Neural progenitor cell (in vitro differentiated cells): ENCODE measurements at places on chromosomes 7 and 10.

- H3K4me1 ChIP-seq, result peaks cover 9% of the 10 kb centered on the region
- no peak overlapping the region for H3K27ac ChIP-seq
- no peak for DNase-seq
- no peak overlapping the region for H3K4me3 ChIP-seq
- peaks cover 70% of the 10 kb centered on the region for H3K27me3 ChIP-seq
Measured at GRCh38 chr10:86393862-86394455, 27.4 kb upstream of the GRID1 start.

- no peaks in the 10 kb centered on the region for H3K36me3 ChIP-seq
- no peak overlapping the region for H3K27ac ChIP-seq
- no peaks in the 10 kb centered on the region for H3K27me3 ChIP-seq
- DNase-seq, result peak; percentile 9
Measured at GRCh38 chr10:60246382-60246781, 143.3 kb downstream of the ANK3 start.

DNA sequence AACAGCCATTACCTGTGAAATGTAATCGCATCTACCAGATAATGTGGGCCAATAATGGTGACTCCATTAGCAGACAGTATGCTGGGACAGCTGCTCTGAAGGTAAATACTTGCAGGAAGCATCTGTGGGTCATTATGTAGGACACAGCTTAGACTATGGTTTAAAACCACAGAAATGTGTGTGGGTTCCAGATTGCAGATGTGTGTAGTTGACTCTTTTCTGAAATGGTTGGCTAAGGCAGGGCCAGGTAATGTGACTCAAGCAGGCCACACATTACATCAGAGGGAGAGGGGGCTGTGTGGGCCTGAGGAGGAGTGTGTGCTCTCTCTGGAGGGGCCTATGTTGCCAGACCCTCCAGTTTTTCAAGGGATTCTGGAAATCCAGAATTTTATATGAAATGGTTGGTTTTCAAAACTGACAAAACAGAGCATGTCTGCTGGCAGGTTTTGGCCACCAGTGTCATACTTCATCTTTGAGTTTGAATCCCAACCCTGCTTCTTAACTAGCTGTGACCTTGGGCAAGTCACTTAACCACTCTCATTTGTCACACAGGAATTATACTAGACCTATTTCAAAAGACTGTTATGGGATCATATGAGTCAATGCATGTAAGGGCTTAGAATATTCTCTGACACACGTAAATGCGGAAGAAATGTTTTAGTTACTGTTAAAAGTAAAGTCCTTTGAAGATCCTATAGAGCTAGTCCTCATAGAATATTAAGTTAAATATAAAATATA lies 64.5 kb downstream of the MCMBP start:
- no peaks in the 10 kb centered on the region for H3K36me3 ChIP-seq
- no peak overlapping the region for H3K27ac ChIP-seq
- no peak overlapping the region for H3K4me3 ChIP-seq
- no peaks in the 10 kb centered on the region for H3K27me3 ChIP-seq

DNA sequence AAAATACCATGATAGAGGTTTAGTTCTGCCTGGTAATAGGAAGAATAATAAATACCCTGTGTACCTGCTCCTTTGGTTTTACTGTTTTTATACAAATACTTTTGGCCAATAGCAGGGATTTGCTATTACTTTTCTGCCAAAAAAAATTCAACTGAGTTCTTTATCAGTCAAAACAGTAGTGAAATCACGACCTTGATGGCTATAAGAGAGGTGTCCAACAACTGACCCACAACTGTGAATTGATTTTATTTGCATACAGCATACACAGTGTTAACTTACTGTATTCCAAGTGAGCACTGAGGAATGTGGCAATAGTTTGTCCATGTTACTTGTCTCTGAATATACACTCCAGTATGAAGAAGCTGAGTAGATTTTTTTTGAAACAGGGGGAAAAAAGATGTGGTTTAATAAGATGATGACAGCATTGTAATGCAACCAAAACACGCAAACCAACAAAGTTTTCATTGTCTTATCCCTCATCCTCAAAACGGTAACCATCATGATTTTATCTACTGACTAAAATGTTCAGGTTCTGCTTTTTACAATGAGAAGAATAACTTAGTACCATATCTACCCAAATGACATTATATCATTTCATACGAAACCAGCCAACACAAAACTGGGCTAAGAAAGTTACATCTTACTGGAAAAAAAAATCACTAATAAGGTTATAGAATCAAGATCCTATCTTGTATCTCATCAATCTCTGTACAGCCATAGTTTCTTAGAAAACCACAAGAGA lies 63.3 kb downstream of the GSAP start:
- no peak overlapping the region for H3K4me3 ChIP-seq
- H3K27me3 ChIP-seq, result no peaks in the 10 kb centered on the region
- no peak overlapping the region for H3K27ac ChIP-seq
- no peak for DNase-seq

GRCh38 chr7:135538376-135538775 lies 19.3 kb upstream of the NUP205 start:
- peaks cover 13% of the 10 kb centered on the region for H3K4me1 ChIP-seq
- H3K4me3 ChIP-seq, result no peak overlapping the region
- H3K27me3 ChIP-seq, result no peaks in the 10 kb centered on the region
- no peak overlapping the region for H3K27ac ChIP-seq
- no peak for DNase-seq
- H3K36me3 ChIP-seq, result no peaks in the 10 kb centered on the region

- peak; percentile 65 for DNase-seq
- peaks cover 58% of the 10 kb centered on the region for H3K4me1 ChIP-seq
- peaks cover 95% of the 10 kb centered on the region for H3K27me3 ChIP-seq
- H3K4me3 ChIP-seq, result peak within 1 kb of the TSS; percentile 45
- no peak within 1 kb of the TSS for H3K27ac ChIP-seq
Measured at GRCh38 chr10:75431180-75432111, at the start of gene LRMDA. LRMDA (plus strand) TSS chr10:75431624.
